ENCODE measurements at places on chromosomes 11 and 22.

DNA sequence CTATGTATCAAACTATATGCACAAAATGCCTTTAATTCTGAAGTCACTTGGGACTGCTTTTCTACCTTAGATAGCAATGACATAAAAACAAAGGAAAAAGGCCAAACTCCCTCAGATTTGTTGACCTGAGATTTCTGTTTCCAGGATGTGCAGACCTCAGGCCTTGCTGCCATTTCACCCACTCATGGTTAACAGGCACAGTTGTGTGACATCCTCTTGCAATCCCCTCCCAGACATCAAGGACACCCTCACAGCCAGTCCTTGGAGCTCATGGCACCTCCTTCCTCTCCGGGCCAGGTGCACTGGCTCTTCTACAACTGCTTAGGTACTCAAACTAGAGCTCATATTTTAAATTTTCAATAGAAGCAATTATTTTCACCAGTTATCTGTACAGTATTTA, 37.3 kb downstream of the SERPIND1 start:
- no peak for DNase-seq

DNA sequence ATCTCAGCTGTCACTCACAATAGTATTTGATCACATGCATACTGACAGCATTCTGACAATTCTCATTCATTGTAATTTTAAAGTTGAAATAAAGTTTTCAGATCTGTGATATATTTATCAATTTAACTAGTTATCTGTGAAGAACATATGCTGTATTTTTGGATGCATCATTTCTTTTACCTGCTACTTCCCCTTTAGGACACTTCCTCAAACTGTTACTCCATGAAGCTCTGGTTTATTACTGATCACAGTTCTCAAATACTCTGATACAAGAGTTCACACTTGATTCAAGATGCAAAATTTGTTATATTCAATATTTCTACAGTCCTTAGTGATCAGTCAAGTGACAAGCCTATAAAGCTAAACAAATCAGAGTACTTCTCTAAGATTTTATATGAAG, 1655.2 kb downstream of the LRRC4C start:
- DNase-seq = no peak

GRCh38 chr11:86128914-86129313, 60.0 kb upstream of the PICALM start:
- no peak for DNase-seq

GRCh38 chr11:60378354-60378753, at the start of gene MS4A7:
Gene MS4A7, plus strand, starts transcription at chr11:60378532. Its CDS starts 4,610 bp downstream, at chr11:60383142.
- DNase-seq = no peak

DNA sequence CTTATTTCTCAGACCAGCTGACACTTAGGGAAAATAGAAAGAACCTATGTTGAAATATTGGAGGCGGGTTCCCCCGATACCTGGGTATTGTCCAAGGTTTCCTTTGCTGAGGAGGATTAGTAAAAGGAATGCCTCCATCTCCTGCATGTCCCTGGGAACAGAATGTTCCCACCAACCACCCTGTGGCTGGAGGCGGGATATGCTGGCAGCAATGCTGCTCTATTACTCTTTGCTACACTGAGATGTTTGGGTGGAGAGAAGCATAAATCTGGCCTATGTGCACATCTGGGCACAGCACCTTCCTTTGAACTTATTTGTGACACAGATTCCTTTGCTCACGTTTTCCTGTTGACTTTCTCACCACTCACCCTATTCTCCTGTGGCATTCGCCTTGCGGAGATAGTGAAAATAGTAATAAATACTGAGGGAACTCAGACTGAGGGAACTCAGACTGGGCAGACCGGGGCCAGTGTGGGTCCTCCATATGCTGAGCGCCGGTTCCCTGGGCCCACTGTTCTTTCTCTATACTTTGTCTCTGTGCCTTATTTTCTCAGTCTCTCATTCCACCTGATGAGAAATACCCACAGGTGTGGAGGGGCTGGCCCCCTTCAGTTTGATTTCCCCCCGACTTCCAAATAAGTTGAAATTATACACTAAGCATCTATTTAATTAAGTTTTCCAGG, 32.1 kb downstream of the IGLL1 start:
- DNase-seq = no peak

GRCh38 chr11:3635641-3636375, 6.0 kb downstream of the ART5 start:
- DNase-seq = no peak

- DNase-seq = peak; percentile 51
Measured at GRCh38 chr11:10623797-10624761, 55.6 kb upstream of the LYVE1 start.

- DNase-seq = no peak
Measured at GRCh38 chr11:117950301-117950700, 21.1 kb upstream of the TMPRSS13 start.

DNA sequence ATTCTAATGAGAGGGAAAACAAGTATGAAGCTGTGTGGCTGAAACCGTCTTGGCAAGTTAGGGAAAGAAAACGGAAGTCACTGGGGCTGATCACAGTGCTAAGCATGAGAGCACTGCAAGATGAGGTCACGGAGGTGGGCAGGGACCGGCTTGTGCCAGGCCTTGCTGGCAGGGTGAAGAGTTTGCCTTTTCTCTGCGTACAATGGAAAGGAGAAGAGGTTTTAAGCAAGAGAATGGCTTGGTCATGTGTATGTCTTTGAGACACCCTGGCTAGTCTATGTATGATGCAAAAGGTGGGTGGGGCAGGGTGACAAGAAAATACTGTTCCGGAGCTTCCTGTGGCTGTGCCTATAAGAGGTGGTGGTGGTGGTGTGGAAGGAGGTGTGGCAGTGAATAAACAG, 567.9 kb downstream of the NTM start:
- DNase-seq = no peak

DNA sequence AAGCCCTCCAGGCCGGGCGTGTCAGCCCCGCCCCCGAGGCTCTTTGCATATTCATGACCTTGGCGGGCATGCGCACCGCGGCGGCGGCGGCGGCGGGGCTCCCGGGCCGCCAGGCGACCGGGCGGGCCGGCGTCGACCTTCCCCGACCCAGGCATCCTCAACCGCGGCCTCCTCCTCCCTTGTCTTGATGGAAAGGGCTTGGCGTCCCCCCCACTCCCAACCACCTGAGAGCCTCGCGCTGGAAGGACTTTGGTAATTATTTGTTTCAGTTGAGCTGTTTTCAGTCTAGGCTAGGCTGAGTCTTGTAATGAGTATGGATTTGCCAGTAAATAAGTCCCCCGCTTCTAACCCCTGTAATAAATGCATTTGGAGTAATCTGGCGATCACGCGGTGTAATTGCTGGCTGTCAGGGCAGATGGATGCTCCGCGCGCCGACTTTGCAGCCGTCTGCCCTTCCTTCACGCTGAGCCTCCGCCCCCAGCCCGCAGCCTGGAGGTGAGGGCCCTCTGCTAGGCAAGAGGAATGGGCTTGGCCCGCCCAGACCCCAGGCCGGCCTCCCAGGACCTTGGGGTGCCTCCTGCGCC, 25.2 kb downstream of the FLRT1 start:
- DNase-seq = peak; percentile 96

DNA sequence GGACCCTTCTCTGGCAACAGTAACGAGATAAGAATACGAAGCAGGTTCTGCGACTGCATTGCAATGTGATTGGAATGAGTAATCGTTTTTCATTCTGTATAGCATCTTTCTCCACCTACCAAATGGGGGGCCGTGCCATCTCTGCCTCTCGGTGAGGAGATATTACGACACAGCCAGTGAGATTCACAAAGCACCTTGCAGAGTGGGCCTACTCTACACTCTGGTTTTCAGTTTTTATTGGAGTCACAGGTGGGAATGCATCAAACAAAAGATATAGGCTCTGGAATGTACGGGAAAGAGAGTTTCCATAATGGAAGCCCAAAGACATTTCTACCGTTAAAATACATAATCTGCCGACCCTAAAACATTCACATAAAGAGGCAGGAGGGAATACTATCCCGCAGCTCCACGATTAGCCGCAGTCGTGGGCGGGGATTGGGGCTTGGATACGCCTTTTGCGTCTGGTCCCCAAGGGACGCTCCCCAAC, 423 bp upstream of the RTN3 start:
- no peak for DNase-seq

- peak; percentile 90 for DNase-seq
Measured at GRCh38 chr11:123577081-123577598, 77.3 kb downstream of the SCN3B start.

- no peak for DNase-seq
Measured at GRCh38 chr22:49241174-49241851, 586.4 kb downstream of the BRD1 start.

- DNase-seq = peak; percentile 32
Measured at GRCh38 chr11:128802358-128802981, 64.6 kb downstream of the KCNJ1 start.

DNA sequence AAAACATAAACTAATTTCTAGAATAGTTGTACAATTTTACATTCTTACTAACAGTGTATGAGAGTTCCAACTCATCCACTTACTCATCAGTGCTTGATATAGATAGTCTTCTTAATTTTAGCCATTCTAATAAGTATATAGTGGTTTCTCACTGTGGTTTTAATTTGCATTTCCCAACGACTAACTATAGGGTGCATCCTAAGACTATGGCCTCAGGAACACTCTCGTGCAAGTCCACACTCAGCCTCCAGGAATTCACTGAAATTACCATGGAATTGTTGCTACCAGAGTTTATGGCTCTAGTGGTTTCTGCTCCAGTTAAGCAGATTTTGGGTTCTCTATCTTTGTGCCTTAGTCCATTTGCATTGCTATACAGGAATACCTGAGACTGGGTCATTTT, 60.1 kb upstream of the GUCY1A2 start:
- DNase-seq = no peak

GRCh38 chr11:20090654-20091374, 69.5 kb downstream of the DBX1 start:
- no peak for DNase-seq

DNA sequence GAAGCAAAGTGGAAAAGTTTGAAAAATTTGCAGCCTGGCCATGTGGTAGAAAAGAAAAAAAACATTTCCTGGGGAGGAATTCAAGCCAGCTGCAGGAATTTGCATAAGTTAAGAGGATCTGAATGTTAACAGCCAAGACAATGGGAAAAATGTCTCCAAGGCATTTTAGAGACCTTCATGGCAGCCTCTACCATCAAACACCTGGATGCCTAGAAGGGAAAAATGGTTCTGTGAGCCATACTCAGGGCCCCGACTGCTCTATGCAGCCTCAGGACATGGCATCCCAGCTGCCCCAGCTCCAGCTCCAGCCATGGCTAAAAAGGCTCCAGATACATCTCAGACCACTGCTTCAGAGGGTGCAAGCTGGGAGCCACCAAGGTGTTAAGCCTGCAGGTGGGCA, 149.1 kb upstream of the SOX6 start:
- no peak for DNase-seq

- DNase-seq = no peak
Measured at GRCh38 chr22:45892681-45893461, 84.1 kb downstream of the WNT7B start.

DNA sequence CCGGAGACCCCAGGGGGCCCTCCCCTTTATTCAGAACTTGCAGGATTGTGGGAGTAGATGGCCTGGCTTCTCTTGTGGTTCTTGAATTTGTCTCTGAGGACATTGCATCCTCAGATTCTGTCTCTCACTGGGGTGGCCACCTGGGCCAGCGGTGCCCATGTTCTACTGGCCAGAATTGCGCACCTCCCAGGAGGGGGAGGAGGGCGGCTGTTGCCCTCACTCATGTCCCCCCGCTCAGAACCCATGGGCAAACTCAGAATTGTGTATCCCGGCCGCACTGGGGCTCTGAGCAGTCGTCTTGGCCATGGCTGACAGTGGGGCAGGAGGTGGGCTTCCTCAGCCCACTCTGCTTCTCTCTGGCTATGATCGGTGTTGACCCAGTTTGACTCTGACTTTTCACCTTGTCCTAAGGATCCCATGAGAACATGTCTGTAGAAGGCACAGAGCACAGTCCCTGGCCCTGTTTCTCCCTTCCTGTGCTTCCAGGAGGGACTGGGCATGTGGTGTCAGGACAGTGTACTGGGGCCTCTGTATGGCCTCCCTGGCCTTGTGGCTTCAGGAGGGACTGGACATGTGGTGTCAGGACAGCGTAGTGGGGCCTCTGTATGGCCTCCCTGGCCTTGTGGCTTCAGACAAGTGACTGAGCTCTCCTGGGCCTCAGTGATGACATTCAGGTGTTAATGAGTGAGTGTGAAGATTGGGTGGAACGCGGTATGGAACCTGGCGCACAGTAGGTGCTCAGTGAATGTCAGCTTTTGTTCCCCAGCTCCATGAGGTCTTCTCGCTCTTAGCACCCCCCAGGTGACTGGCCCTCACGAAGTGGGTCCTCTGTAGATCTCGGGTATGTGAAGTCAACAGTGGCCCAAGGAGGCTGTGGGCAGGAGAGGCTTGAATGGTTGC, 99.3 kb downstream of the TBC1D22A start:
- no peak for DNase-seq

- no peak for DNase-seq
Measured at GRCh38 chr22:38077595-38077994, 6.4 kb downstream of the SLC16A8 start.

GRCh38 chr11:12961615-12962014, 47.5 kb upstream of the RASSF10 start:
- no peak for DNase-seq

GRCh38 chr11:131670876-131671275, 300.5 kb downstream of the NTM start:
- DNase-seq = no peak

DNA sequence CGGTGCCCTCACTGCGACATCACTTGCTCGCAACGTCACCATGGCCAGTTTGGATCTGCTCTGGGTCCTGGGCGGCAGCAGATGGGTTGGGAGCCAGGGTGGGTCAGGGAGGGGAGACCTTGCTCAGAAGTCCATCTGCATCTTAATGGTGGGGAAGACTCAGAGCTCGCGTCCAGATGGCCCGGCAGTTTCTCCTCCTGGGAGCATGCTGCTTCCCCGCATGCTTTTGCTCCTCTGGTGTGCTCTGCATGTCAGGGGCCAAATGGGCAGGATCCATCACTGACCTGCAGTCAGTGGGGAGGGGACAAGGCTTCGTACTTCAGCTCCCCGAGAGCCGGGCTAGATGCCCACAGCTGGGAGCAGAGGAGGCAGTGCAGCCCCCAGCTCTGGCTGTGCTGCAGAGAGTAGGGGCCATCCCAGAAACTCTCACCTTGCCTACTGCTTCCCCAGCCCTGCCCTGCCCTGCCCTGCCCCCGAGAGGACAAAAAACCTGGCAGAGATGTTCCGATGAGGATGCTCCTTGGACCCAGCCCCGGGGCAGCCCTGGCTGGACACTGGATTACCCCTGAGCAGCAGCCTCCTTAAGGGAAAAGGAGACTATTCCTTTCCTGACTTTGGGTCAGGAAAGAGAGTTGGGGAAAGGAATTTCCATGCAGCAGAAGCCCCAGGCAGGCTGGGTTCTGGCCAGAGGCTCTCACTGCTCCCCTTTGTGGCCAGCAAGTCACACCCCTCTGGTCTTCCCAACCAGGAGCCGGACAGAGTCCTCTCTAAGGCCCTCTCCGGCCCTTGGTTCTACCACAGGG, 149.9 kb downstream of the PKNOX2 start:
- no peak for DNase-seq

Data from GM03348 (cell line).